ENCODE measurements at places on chromosomes 5 and 9. TPM values are rescaled to one million over a fixed set of nuclear protein-coding genes. Genes with fewer than 3 reads are reported as not detected.

GRCh38 chr9:98807070-98807813 lies at the start of gene GALNT12:
TSS of gene GALNT12 (plus strand) at chr9:98807670. CDS start at chr9:98807699, 29 bp downstream.
- peak; percentile 74 for DNase-seq

GRCh38 chr5:17477573-17478265 lies 20.3 kb upstream of the TAF11L2 start:
- DNase-seq = no peak

- peak; percentile 93 for DNase-seq
Measured at GRCh38 chr9:127568971-127569885, 42.8 kb upstream of the STXBP1 start.

GRCh38 chr9:132732326-132733259 lies 62.3 kb downstream of the GTF3C4 start:
- no peak for DNase-seq

DNA sequence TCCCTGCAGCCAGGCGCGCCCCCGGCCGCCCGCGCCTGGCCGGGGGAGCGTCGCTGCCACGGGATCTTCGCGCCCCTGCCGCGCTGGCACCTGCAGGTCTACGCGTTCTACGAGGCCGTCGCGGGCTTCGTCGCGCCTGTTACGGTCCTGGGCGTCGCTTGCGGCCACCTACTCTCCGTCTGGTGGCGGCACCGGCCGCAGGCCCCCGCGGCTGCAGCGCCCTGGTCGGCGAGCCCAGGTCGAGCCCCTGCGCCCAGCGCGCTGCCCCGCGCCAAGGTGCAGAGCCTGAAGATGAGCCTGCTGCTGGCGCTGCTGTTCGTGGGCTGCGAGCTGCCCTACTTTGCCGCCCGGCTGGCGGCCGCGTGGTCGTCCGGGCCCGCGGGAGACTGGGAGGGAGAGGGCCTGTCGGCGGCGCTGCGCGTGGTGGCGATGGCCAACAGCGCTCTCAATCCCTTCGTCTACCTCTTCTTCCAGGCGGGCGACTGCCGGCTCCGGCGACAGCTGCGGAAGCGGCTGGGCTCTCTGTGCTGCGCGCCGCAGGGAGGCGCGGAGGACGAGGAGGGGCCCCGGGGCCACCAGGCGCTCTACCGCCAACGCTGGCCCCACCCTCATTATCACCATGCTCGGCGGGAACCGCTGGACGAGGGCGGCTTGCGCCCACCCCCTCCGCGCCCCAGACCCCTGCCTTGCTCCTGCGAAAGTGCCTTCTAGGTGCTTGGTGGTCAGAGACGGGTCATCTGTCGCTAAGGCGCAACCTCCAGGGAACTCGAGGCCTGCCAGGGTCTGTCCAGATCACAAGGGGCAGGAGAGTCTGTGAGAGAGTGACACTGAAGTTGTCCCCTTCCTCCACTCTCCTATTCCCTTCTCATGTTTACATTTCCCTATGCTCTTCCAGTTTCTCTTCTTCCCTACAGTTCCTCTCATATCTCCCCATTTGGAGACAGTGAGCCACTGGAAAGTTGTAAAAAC lies 1.3 kb downstream of the GPR150 start:
- DNase-seq = peak; percentile 41

TLR4 gene
- total RNA-seq = 12.8 TPM

- no peak for DNase-seq
Measured at GRCh38 chr9:86303316-86303975, 21.1 kb upstream of the ISCA1 start.

DNA sequence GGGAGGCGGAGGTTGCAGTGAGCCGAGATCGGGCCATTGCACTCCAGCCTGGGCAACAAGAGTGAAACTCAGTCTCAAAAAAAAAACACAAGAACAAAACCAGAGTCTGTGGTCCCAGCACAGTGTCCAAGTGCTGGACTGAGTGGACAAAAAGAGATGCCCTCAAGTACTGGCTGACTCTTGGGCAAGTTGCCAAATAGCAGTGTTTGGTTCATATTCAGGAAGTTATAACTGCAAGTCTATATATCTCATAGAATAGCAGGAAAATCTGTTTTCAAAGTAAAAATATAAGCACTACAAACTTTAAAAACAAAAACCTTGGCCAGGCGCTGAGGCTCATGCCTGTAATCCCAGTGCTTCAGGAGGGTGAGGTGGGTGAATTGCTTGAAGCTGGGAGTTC lies 7.3 kb downstream of the HABP4 start:
- no peak for DNase-seq

DNA sequence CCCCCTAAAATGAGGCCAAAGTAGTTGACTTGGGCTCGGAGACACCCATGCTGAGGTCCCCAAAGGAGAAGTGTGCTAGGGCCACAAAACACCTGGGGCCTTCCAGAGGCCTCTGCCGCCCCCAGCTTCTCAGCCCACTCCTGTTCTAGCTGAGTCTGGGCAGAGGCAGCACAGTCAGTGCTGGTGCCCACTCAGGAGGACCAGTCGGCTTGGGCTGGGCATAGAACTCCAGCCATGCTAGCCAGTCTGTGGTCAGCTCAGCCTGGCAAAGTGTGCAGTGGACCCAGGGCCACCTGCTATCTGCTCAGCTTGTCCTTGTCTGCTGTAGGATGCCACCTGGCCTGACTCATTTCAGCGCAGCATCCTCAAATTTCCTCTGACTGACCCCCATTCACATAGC lies 254.6 kb downstream of the FSTL4 start:
- DNase-seq = no peak

- DNase-seq = no peak
Measured at GRCh38 chr5:175344331-175345195, 99.4 kb downstream of the DRD1 start.

DNA sequence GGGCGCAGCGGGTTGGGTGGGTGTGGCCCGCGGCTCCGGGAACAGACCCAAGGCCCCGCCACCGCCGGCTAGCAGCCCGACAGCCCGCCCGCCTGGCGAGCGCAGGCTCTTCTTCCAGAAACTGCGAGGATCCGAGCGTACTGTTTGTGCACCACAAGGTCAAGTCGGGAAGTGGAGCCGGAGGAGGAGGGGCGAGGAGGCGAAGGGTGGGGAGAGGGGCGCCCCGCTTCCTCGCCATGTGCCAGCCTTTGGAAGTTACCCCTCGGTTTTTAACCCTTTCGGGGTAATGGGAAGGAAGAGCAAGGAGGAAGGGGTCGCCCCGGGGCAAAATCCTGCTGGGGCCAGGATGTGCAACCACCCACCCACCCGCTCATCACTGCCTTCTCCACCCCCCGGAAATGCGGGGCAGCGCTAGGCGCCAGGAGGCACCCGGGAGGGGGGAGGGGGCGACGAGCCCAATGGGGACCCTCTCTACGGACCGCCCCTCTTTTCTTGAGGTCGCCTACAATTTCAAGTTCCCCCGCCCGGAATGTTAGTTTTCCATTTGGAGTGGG lies 1.1 kb upstream of the JADE2 start:
- peak; percentile 90 for DNase-seq

DNA sequence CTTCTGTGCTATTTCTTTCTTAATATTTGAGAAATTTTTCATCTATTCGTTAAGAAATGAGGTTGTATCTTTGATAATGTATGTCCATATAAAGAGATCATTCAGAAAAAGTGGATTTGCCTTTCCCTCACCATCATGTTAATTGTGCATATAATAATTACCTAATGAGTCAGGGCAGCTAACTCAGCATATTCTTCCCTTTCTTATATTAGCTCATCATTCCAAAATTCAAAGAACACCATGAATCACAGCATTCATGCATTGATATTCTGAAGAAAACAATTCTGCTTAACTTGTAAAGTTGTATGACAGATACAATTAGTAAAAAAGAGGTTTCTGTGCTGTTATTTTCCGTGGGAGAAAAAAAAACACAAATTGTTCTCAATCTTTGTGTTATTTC lies 630.6 kb downstream of the TLE1 start:
- DNase-seq = no peak

GARIN3 gene
- not detected for total RNA-seq

DNA sequence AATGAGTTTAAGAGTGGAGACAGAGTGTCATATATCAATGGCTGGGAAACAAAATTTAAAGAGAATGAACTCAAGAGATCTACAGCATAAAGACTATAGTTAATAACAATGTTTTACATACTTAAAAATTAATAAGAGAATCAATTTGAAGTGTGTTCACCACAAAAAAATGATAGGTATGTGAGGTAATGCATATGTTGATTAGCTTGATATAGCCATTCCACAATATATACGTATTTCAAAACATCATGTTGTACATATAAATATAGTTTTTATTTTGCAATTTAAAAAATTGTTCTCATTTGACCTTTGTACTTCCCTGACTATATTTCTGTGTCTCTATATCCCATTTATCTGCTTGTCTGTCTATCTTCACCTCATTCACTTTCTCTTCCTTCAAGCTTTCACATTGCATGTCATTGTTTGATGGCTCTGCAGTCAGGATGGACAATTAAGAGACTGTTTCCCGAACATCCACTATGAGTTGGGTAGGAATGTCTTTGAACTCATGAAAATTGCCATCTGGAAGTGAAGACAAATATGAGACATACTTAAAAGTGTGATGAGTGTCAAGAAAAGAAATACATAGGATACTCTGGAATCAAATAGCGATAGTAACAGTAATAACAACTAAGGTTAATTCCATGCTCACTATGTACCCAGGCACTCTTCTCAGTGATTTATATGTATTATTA lies 359.9 kb upstream of the ACTBL2 start:
- no peak for DNase-seq

- no peak for DNase-seq
Measured at GRCh38 chr9:88658311-88658822, 123.4 kb downstream of the NXNL2 start.

GRCh38 chr5:54440456-54440893 lies 15.0 kb upstream of the HSPB3 start:
- no peak for DNase-seq

PRSS3 gene
- total RNA-seq = 310 TPM

DNA sequence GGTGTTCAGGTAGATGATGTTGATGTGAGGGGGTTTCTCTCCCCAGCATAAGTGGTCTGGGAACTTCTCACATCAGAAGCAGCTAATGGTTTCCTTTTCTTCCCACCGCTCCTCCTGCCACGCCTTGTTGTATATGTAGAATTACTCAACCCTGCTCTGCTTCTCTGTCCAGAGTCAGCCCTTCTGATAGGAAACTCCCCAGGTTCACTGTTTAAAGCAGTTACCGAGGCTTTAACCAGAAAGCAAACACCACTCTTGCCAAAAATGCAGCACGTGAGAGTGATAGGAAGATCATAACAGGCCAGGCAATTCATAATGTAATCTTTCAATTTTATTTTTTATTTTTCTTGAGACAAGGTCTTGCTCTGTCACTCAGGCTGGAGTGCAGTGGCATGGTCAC lies 10.5 kb upstream of the TMEM252 start:
- DNase-seq = peak; percentile 26

ADAMTS2 gene
- total RNA-seq = 4.4 TPM

DNA sequence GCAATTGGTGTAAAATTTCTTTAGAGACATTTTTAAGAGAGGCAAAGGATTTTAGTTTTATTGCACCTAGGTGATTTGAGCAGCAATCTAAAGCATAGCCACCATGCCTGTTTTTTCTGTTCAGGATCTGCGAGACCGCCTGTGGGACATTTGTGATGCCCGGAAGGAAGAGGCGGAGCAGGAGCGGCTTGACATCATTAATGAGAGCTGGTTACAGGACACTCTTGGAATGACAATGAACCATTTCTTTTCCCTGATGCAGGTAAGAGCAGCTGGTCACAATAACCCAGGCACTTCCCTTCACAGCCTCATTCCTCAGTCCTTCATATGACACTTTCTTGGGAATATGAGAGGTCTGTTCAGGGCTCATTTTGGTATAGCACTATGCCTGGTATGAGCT lies 103.2 kb upstream of the IL7R start:
- no peak for DNase-seq

- DNase-seq = no peak
Measured at GRCh38 chr9:95947118-95947517, 71.6 kb downstream of the ERCC6L2 start.

DNA sequence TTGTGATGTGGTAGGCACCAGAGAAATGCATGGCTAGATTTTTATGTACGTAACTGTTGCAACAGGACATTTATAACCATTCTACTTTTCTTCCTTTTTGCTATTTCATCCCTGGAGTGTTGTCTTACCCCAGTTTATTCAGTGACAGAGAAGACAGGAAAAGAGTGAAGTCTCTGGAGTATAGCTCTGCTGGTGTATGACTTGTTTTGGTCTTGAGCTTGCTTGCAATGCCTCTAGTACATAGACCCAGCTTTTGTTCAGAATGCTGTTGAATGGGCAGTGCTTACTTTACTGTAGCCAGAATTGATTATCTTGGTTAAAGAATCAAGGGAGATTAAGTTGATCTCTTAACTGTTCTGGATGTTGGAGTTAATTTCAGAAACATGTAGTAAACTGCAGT lies 94.3 kb downstream of the PBX3 start:
- DNase-seq = no peak

PCDHB9 gene
- 0.34 TPM for total RNA-seq

DNA sequence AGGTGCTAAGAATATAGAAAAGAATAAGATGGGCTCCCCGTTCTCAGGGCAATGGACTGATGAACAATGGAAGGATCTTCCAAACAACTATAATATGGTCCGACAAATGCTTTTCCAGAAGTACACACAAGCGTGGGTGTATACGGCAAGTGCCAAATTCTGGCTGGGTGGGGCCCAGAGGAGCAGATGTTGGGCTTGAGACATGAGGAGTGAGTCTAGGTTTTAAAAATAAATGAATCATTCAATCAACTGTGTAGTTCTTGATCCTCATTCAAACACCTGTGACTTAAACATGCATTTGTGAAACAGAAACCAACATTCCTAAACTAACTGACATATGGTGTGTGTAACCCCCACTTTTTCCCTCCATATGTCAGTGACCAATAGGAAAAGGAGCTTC lies 47.9 kb downstream of the MFAP3 start:
- no peak for DNase-seq

DNA sequence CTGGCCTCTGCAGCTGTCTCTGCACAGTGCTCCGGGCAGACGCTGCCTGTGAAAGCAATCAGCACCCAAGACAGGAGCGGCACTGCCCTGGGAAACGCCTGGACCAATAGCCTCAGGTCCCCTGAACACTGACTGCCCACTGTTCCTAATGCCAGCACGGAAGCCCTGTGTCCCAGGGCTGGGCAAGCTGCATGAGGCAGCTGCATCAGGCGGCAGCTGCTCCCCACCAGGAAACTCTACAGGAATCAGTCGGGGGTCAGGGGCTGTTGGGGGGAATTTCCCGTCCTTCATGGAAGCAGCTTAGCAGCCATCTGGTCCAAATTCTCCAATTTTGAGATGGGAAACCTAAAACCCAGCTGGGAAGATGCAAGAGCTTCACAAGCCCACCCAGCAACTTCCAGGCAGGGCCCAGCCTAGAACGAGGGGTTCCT lies 118.6 kb downstream of the VAV2 start:
- no peak for DNase-seq

GRCh38 chr5:127700237-127700766 lies 2.9 kb upstream of the CCDC192 start:
- DNase-seq = no peak

GRCh38 chr9:136748666-136749611 lies 614 bp upstream of the LCN6 start:
- DNase-seq = no peak

DNA sequence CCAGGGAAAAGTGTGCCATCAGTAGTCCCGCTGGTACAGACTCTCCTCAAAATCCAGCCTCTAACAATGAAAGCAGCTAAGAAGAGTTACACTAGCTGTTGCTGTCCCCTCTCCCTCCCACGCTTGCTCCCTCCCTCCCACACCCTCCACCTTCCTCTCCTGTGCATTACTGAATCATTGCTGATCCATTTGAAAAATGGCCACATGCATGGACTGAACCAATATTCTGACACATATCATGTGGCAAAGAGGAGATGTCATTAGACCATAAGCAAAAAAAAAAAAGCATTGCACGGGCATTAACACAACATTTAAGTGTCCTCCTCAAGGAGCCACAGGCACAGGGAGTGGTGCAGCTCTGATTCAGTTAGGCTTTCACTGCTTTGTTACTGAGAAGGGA lies 37.9 kb downstream of the LHFPL2 start:
- DNase-seq = no peak

PTPN3 gene
- 29.4 TPM for total RNA-seq
